A549 treated with CpdA at 1 μM for 4 hours (cell line): ENCODE measurements at places on chromosomes 2 and 18. TPM values are rescaled to one million over a fixed set of nuclear protein-coding genes. Genes with fewer than 3 reads are reported as not detected.

Gene TPGS2
- total RNA-seq, result 83.7 to 89.2 TPM (median 88.9 TPM) in 5 replicates

Gene HOXD13
- total RNA-seq, result 0.16 to 0.34 TPM (median 0.30 TPM) in 5 replicates

Gene LOXL3
- total RNA-seq, result 0.32 to 0.65 TPM (median 0.45 TPM) in 5 replicates

Gene PRKAG3
- total RNA-seq, result not detected in 5 replicates

Gene MYOM1
- total RNA-seq, result 0.11 to 0.26 TPM (median 0.16 TPM) in 5 replicates

Gene ATOH8
- total RNA-seq, result 4.2 to 6.6 TPM (median 4.5 TPM) in 5 replicates

Gene RNF152
- 0.01 to 0.34 TPM (median 0.02 TPM) in 5 replicates for total RNA-seq

Gene SNTG2
- not detected in 5 replicates for total RNA-seq

Gene PAX8
- total RNA-seq, result 0.64 to 1.4 TPM (median 0.78 TPM) in 5 replicates

Gene TUBA4B
- 0.23 to 0.57 TPM (median 0.27 TPM) in 5 replicates for total RNA-seq

Gene ABCG5
- 0.01 TPM in 1 of 5 replicates, not detected in the others for total RNA-seq

Gene LRP1B
- 0.02 TPM in 1 of 5 replicates, not detected in the others for total RNA-seq

Gene GAL3ST2
- 0.24 to 0.44 TPM (median 0.34 TPM) in 4 of 5 replicates, not detected in the other for total RNA-seq

Gene CYB5A
- total RNA-seq, result 113 to 129 TPM (median 120 TPM) in 5 replicates

Gene PRSS56
- total RNA-seq, result 0.08 to 0.20 TPM (median 0.14 TPM) in 4 of 5 replicates, not detected in the other

Gene NCKAP5
- total RNA-seq, result 1.2 to 1.3 TPM (median 1.3 TPM) in 5 replicates

Gene TXNDC2
- 0.10 to 0.35 TPM (median 0.21 TPM) in 5 replicates for total RNA-seq

Gene DLX1
- 3.0 to 3.8 TPM (median 3.5 TPM) in 5 replicates for total RNA-seq

Gene GBX2
- total RNA-seq, result 2.2 to 3.7 TPM (median 2.6 TPM) in 5 replicates

Gene CXCR1
- not detected in 5 replicates for total RNA-seq

Gene BOLL
- not detected in 5 replicates for total RNA-seq

Gene REG3A
- total RNA-seq, result not detected in 5 replicates

Gene RBM44
- 0.15 to 0.41 TPM (median 0.24 TPM) in 5 replicates for total RNA-seq

Gene CPS1
- total RNA-seq, result 6.1 to 8.8 TPM (median 7.4 TPM) in 5 replicates

Gene LCT
- 0.03 to 0.05 TPM (median 0.03 TPM) in 3 of 5 replicates, not detected in the others for total RNA-seq

Gene BMP10
- not detected in 5 replicates for total RNA-seq

Gene CRYGB
- total RNA-seq, result not detected in 5 replicates

Gene TSPYL6
- total RNA-seq, result not detected in 5 replicates

Gene ITPRIPL1
- total RNA-seq, result not detected in 5 replicates

Gene FSHR
- total RNA-seq, result not detected in 5 replicates

Gene HPCAL1
- total RNA-seq, result 84.9 to 128 TPM (median 122 TPM) in 5 replicates

Gene DQX1
- total RNA-seq, result 0.09 to 0.22 TPM (median 0.13 TPM) in 5 replicates

Gene ACP1
- 186 to 258 TPM (median 199 TPM) in 5 replicates for total RNA-seq

Gene CROCC2
- not detected in 5 replicates for total RNA-seq

Gene DCTN1
- total RNA-seq, result 101 to 149 TPM (median 140 TPM) in 5 replicates

Gene POU3F3
- 0.03 to 0.05 TPM in 2 of 5 replicates, not detected in the others for total RNA-seq

Gene HAT1
- total RNA-seq, result 67.6 to 87.4 TPM (median 72.2 TPM) in 5 replicates

Gene CYS1
- 0.90 to 1.3 TPM (median 1.1 TPM) in 5 replicates for total RNA-seq

Gene SLC9A4
- total RNA-seq, result not detected in 5 replicates

Gene HRH4
- total RNA-seq, result 0.01 TPM in 1 of 5 replicates, not detected in the others

Gene NT5C1B
- total RNA-seq, result not detected in 5 replicates

Gene C2orf92
- 0.35 to 1.6 TPM (median 0.71 TPM) in 5 replicates for total RNA-seq

Gene ALLC
- 0.06 TPM in 1 of 5 replicates, not detected in the others for total RNA-seq

Gene NDUFS1
- 50.3 to 71.4 TPM (median 62.5 TPM) in 5 replicates for total RNA-seq

Gene ACADL
- total RNA-seq, result 0.03 to 0.07 TPM (median 0.06 TPM) in 4 of 5 replicates, not detected in the other

Gene BIN1
- 30.9 to 34.7 TPM (median 32.6 TPM) in 5 replicates for total RNA-seq

Gene ERMN
- total RNA-seq, result not detected in 5 replicates

Gene SIX3
- total RNA-seq, result 0.24 to 0.66 TPM (median 0.47 TPM) in 5 replicates

Gene ASTL
- not detected in 5 replicates for total RNA-seq

Gene AP1S3
- 18.8 to 44.4 TPM (median 25.2 TPM) in 5 replicates for total RNA-seq

Gene FAM237A
- not detected in 5 replicates for total RNA-seq

Gene EN1
- total RNA-seq, result 0.60 to 1.1 TPM (median 0.94 TPM) in 5 replicates

Gene CACNB4
- 0.09 to 0.33 TPM (median 0.16 TPM) in 4 of 5 replicates, not detected in the other for total RNA-seq

Gene MGAT4A
- total RNA-seq, result 0.80 to 2.1 TPM (median 1.2 TPM) in 5 replicates
